Ecto neural progenitor cell (in vitro differentiated cells): ENCODE measurements at places on chromosomes 4 and X.

GRCh38 chr4:163072222-163072621, 94.5 kb downstream of the NAF1 start:
- no peak for DNase-seq

- DNase-seq: no peak
Measured at GRCh38 chr4:81675791-81676393, 204.2 kb upstream of the RASGEF1B start.

DNA sequence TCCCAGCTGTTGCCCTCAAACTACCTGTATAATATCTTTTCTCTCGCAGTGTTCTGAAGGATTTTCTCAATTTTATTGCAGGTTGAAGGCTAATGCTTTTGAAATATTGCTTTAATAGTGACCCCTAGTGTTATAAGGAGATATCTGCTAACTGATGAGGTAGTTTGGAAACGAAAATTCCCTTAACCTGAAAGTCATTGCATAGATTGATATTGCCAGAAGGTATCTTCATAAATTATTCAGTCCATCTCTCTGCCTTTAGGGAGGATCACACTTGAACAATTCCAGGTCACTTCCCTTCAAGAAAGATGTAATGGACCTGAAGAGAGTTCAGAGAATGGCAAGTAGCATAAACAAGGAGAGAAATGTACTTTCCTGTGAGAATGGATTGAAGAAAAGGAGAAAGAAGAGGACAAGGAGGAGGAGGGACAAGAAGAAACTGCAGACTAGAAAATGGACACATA, 44.1 kb downstream of the TIGD4 start:
- DNase-seq: no peak

GRCh38 chr4:185945252-185945651, 123.7 kb upstream of the TLR3 start:
- DNase-seq: no peak

DNA sequence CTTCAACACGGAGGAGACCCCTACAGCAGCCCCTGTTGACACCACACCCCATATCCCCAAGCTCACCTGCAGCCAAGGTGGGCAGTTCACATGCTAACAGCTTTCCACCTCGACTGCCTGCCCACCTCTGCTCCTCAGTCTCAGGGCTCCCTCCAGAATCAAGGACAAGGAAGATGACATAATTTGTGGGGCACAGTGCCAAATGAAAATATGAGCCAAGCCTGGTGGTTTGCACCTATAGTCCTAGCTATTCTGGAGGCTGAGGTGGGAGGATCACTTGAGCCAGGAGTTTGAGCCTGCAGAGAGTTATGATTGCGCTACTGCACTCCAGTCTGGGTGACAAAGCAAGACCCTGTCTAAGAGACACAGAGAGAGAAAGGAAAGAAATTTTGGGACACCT, 516.3 kb downstream of the BCOR start:
- DNase-seq: no peak

DNA sequence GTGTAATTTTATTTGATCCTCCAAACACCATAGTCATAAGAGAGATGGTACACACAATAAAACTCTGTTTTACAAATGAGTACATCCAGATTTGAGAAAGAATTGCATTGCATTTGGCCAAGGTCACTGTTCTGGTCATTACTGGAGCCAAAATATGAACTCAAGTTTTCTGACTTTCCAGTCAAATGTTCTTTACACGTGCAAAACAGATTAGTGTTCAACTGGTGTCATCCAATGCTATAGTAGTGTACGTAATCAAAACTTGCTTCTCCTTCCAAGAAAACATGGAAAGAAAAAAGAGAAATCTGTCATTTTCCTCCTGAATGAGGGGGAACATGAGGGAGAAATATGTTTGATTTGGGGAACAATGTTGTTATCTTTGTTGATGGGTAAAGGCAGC, 291.9 kb downstream of the NAF1 start:
- no peak for DNase-seq

- DNase-seq: no peak
Measured at GRCh38 chr4:20368926-20369325, 117.2 kb downstream of the SLIT2 start.

DNA sequence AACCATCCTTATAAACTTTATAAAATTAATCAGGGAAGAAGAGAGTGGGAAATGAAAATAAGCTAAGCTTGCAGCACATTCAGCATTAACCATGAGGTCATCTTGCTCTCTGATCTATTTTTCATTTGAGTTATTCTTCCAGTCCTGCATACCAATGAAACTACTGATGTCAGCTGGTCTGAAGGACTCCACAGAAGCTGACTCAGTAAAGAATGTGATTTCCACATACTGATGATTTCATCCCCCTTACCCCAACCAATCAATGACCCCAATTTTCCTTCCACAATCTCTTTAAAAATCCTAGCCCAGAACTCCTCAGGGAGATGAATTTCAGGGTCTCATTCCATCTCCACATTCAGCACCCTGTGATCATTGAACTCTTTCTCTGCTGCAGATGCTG, 18.8 kb upstream of the DSPP start:
- no peak for DNase-seq

DNA sequence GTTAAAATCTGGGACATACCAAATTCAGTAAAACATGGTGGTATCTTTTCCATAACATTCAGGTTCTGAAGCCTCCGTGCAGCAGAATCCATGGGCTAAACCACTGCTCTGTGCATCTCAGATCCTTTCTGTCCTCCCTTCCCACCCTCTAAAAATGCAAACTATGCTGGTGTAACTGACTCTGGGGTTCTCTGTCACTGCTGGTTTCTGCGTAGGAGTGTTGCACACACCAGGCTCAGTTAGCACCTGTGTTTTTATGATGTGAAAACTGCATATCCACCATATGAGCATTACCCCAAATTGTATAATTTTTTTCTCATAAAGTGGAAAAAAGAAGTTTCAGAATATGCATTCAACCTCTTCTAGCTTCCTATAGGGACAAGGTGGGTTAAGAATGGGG, 22.4 kb upstream of the IL21 start:
- DNase-seq: no peak

GRCh38 chr4:71698141-71698540, 85.7 kb downstream of the GC start:
- no peak for DNase-seq

DNA sequence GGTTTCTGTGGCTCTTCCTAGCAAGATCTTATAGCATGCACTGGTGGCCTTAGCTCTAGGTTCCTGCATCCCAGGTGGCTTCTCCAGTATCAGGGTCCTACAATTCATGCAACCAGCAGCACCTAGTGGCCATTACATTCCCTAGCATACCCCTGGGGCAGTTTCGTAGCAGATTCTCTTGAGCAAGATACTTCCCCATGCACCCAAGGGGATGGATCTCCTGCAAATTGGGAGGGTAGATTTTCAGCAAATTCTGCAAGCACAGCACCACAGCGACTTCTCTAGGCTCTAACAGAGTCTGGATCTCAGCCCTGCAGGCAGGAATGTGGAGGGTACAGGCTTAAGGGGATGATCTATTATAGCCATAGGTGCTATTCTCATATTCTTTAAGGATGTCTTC, 13.1 kb upstream of the SLC9B1 start:
- peak; percentile 58 for DNase-seq

DNA sequence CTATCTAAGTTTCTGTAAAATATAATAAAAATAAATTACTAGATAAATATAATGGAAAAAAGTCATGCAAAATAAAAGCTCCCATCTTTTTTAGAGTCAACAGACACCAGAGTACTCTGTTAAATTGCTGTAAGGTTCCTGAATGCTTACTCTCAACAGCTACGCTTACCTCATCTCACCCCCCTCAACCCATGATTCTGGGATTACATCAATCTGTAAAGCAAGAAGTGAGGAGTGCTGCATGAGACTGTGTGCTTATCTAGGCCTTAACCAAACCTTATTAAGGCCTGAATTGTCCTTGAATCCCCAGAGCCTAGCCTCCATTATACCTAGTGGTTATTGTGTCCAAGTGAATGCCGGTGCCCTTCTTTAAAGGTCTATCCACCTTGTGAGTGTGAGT, 735.8 kb downstream of the RPA4 start:
- DNase-seq: no peak

- DNase-seq: no peak
Measured at GRCh38 chrX:110734271-110734670, 61.3 kb downstream of the CHRDL1 start.

DNA sequence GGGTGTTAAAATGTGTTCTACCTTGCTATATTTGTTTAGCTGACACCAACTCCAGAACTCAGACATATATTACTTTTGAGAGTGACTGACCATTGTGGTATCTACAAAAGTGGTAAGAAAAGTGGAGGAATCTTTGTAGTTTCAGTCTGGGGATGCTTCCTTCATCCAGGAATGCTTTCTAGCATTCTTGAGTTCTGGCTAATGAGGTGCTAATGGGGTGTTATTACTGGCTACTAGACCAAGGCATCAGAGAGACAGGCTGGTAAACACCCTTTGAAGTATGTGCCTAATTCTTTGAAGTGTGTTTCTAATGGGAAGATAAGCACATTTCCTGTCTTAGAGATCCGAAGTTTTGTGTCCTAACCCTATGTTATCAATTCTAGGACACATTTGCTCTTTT, 310.4 kb downstream of the SPRY1 start:
- DNase-seq: no peak

GRCh38 chr4:44983083-44983482, 256.7 kb upstream of the GNPDA2 start:
- DNase-seq: no peak

- no peak for DNase-seq
Measured at GRCh38 chr4:100379583-100380105, 138.2 kb downstream of the EMCN start.

GRCh38 chrX:111168314-111168713, 72.3 kb downstream of the PAK3 start:
- no peak for DNase-seq

- DNase-seq: no peak
Measured at GRCh38 chrX:38899650-38900049, 98.4 kb downstream of the MID1IP1 start.

GRCh38 chr4:73612032-73612431, 8.2 kb downstream of the RASSF6 start:
- DNase-seq: no peak

DNA sequence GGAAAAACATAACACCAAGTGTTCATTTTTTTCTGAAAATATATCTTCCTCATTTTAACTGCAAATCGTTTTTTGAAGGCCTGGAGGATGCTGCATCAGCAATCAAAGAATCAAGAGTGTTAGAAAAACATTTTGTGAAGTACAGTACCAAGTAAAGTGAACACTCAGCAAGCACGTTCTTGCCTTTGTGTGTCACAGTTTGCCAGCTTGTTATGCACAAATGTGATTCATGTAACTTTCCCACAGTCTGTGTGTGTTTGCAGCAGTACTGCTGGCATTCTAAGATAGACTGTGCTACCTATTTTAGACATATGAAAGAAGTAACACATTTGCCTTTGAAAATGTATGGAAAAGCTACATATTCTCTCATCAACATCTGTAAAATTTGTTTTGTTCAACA, 1617.7 kb downstream of the RPA4 start:
- no peak for DNase-seq

- DNase-seq: no peak
Measured at GRCh38 chrX:133654811-133655210, 239.5 kb upstream of the GPC4 start.

- no peak for DNase-seq
Measured at GRCh38 chrX:38859602-38860001, 58.3 kb downstream of the MID1IP1 start.

- DNase-seq: no peak
Measured at GRCh38 chr4:107913283-107913899, 18.0 kb upstream of the CYP2U1 start.

DNA sequence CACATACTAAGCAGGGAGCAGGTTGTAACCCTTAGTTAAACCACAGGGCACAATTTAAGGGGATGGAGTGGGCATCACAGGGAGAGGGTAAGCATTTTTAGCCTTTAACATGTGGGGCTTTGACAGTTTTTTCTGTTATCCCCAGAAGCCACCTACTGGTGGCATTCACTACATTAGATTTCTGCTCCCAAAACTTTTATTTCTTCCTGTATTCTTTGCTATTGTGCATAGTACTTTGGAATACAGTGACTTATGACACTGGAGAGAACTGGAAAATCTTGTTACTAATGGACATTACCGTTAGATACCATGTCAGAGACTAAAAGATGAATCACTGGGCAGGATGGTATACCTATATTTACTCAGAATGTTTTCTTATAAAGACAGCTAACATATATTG, 7.3 kb downstream of the TRIM75 start:
- no peak for DNase-seq

DNA sequence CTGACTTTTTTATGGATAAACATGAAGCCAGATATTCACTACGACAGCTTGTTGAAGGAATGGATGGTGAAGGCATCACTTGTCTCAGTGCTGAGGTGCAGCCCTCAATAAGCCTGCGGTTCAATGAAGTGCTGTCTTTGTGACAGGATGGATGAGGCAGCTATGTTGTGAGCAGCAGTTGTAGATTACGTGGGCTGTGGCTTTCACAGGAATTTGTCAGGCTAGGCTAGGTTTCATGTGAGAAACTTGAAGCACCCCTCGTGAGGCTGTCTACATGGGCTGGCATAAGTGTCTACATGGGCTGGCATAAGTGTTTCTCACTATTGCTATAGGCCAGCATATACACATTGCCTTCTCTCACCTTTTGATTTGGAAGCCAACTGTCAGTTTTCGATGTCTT, 1050.0 kb downstream of the ADGRL3 start:
- DNase-seq: no peak

DNA sequence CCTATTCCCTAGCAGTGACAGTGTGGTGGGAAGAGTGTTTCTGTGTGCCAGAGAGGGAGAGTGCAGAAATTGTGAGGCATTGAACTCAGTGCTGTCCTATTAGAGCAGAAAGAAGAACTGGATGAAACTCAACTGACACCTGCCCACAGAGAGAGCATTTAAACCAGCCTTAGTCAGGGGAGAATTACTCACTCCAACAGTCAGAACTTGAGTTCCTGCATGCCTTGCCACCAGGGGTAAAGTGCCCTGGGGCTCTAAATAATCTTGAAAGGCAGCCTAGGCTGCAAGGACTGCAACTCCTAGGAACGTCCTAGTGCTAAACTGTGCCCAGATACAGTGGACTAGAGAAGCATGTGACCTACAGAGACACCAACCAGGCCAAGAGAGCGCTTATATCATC, 12.8 kb downstream of the CYSLTR1 start:
- DNase-seq: no peak

- no peak for DNase-seq
Measured at GRCh38 chrX:3520982-3521381, 174.5 kb upstream of the MXRA5 start.

DNA sequence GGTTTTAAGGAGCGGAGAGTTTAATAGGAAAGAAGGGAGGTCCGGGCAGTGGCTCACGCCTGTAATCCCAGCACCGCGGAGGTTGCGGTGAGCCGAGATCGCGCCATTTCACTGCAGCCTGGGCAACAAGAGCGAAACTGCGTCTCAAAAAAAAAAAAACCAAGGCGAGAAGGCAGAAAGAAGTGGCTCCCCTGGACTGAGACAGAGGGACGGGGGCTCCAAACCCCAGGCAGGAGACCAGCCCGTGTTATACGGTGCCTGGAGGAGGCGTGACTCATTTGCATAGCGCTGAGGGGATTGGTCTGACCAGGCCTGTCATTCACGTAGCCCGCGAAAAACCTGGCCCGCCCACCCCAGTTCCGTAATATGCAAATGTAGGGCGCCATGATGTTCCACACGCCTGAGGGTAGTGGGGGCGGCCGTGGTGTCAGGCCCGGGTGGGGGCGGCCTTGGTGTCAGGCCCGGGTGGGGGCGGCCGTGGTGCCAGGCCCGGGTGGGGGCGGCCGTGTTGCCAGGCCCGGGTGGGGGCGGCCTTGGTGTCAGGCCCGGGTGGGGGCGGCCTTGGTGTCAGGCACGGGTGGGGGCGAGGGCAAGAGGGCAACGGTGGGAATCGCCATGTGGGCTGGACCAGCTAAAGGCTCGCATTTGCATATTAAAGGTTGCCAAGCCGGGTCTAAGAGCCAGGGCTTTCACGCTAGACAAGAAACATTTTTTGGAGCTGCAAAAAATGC, 2.1 kb downstream of the PLCXD1 start:
- peak; percentile 95 for DNase-seq
